Endodermal cell (in vitro differentiated cells): ENCODE measurements at places on chromosomes 7 and 10. TPM values are rescaled to one million over a fixed set of nuclear protein-coding genes. Genes with fewer than 3 reads are reported as not detected.

- no peaks in the 10 kb centered on the region for H3K4me1 ChIP-seq
- no peak overlapping the region for H3K4me3 ChIP-seq
- H3K27me3 ChIP-seq: no peaks in the 10 kb centered on the region
Measured at GRCh38 chr10:74329873-74330272, 178.9 kb downstream of the ADK start.

DNA sequence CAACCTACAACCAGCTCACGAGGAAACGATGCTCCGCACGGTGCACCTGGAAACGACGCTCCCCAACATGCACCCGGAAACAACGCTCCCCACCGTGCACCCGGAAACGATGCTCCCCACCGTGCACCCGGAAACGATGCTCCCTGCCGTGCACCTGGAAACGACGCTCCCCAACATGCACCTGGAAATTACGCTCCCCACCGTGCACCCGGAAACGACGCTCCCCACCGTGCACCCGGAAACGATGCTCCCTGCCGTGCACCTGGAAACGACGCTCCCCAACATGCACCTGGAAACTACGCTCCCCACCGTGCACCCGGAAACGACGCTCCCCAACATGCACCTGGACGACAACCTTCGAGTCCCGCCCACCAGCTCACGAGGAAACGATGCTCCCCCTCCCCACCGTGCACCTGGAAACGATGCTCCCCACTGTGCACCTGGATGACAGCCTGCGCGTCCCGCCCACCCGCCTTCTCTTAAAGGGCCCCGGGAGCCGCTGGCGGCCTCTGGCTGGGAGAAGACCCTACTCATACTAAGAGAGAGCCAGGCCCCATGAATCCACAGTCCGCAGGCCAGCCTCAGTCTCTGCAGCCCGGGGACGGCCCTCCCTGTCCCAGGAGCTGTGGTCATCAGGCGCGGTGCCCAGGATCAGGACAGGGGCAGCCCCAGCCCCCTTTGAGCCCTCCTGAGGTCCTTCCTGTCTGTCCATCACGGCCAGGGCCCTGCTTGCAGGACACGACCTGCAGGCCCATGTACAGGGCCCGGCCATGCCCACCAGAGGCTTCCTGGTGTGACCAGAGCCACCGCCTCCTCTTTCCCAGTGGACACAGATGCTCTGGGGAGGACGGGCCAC is 98.3 kb downstream of the PDGFA start:
- no peaks in the 10 kb centered on the region for H3K27me3 ChIP-seq
- H3K36me3 ChIP-seq: no peaks in the 10 kb centered on the region
- no peak overlapping the region for H3K4me3 ChIP-seq
- DNase-seq: peak; percentile 56

GRCh38 chr10:30527623-30528428 is 93.8 kb downstream of the MAP3K8 start:
- H3K27me3 ChIP-seq: no peaks in the 10 kb centered on the region
- no peak overlapping the region for H3K27ac ChIP-seq
- DNase-seq: no peak
- no peaks in the 10 kb centered on the region for H3K4me1 ChIP-seq
- H3K4me3 ChIP-seq: no peak overlapping the region

FBXL13 gene
- total RNA-seq: 2.1 to 3.5 TPM (median 2.6 TPM) in 3 replicates

DNA sequence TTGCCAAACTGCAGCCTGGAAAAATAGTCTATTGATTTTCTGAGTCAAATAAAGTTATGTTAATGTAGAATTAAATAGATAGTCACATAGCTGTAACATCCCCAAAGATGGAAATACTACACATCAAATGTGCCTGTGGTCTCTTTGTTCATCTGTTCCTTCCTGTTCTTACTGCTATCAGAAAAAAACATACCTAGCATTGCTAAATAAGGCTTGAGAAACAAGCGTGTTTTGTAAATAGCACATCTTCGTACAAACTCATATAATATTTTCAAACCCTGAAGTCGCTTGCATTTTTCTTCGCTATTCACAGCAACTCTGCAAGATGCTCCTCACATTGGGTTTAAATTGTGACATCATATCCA is 116.1 kb downstream of the KLF6 start:
- H3K36me3 ChIP-seq: no peaks in the 10 kb centered on the region
- H3K4me3 ChIP-seq: no peak overlapping the region
- H3K4me1 ChIP-seq: no peaks in the 10 kb centered on the region
- H3K27ac ChIP-seq: no peak overlapping the region

DNA sequence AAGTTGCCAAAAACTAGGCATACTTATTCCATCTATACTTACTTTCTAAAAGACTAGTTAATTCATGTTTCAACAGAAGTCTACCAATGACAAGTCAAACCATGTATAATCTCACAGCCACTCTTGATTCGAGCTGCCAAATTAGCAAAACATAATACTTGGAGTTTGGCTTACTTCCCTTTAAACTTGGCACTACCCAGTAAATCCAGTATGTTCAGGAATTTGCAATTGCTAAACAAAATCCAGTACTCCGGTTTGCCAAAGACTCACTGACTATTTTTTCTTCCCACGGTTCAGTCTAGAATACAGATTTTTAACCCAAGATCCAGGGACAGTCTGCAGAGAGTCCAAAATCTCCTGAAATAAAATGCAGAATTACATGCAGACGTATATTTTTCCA is 4.6 kb downstream of the OAT start:
- H3K36me3 ChIP-seq: peaks cover 41% of the 10 kb centered on the region
- DNase-seq: no peak
- H3K27ac ChIP-seq: no peak overlapping the region
- H3K27me3 ChIP-seq: no peaks in the 10 kb centered on the region
- H3K4me1 ChIP-seq: no peaks in the 10 kb centered on the region
- H3K4me3 ChIP-seq: no peak overlapping the region

UMAD1 gene
- 9.7 and 10.1 TPM in 2 replicates for total RNA-seq

DNA sequence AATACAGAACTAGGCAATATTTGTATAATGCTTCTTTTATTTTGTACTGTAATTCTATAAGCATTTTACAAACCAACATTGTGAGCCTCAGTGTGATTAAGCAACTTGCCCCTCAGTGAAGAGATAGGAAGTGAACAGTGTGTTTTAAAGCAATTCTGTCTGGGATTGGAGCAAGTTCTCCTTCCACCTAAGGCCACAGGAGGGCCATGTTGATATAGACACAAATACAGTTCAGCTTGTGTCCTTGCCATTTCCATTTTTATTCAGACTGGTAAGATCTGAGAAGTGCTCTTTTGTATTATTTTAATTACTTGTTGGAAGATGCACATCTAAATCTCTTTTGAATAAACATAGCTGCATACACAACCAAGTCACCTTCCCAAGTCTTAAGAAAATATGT is 416.3 kb upstream of the COBL start:
- H3K36me3 ChIP-seq: no peaks in the 10 kb centered on the region
- H3K27ac ChIP-seq: no peak overlapping the region
- H3K4me3 ChIP-seq: no peak overlapping the region
- DNase-seq: no peak

- H3K36me3 ChIP-seq: no peaks in the 10 kb centered on the region
Measured at GRCh38 chr10:78458983-78459638, 425.4 kb downstream of the RPS24 start.

DNA sequence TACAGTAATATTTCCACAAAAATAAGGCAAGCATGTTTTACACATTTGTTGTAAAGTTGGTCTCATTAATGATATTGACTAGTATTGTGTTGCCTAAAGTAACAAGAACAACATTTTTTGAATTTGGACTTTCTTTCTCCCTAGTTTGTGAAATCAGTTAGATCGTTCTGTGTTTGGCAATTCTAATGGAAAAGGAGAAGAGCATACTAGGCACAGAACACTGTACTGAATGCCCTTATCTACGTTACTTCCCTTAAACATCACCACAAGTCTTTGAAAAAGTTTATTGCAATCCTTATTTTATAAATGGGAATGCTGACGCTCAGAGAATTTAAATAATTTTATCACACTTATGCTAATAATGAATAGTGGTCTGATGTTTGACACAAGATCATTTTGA is 372.2 kb downstream of the EXOC4 start:
- no peaks in the 10 kb centered on the region for H3K4me1 ChIP-seq
- no peak overlapping the region for H3K27ac ChIP-seq
- no peaks in the 10 kb centered on the region for H3K36me3 ChIP-seq
- no peaks in the 10 kb centered on the region for H3K27me3 ChIP-seq

SHH gene
- total RNA-seq: 0.99 and 1.5 TPM in 2 replicates

DNA sequence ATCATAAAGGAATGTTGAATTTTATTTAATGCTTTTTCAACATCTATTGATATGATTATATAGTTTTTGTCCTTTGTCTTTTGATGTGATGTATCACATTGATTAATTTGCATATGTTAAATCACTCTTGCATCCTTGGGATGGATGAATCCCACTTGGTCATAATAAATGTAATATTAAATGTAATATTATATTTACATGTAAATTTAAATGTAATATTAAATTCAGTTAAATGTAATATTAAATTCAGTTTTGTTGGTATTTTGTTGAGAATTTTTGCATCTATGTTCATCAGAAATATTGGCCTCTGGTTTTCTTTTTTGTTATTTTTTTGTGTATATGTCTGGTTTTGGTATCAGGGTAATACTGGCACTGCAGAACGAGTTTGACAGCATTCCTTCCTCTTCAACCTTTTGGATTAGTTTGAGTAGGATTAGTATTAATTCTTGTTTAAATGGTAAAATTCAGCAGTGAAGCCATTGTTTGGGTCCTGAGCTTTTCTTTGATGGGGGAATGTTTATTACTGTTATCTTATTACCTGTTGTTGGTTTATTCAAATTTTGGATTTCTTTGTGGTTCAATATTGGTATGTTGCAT is 37.8 kb downstream of the ABCA13 start:
- no peak overlapping the region for H3K4me3 ChIP-seq
- no peak overlapping the region for H3K27ac ChIP-seq
- H3K4me1 ChIP-seq: no peaks in the 10 kb centered on the region
- no peak for DNase-seq
- H3K27me3 ChIP-seq: no peaks in the 10 kb centered on the region
- H3K36me3 ChIP-seq: no peaks in the 10 kb centered on the region

GRCh38 chr7:111199643-111200042 is 108.7 kb downstream of the LRRN3 start:
- H3K27me3 ChIP-seq: no peaks in the 10 kb centered on the region
- no peaks in the 10 kb centered on the region for H3K36me3 ChIP-seq
- H3K4me3 ChIP-seq: no peak overlapping the region
- no peak for DNase-seq
- no peaks in the 10 kb centered on the region for H3K4me1 ChIP-seq

GRCh38 chr10:21943633-21944265 is 59.8 kb downstream of the DNAJC1 start:
- H3K27me3 ChIP-seq: no peaks in the 10 kb centered on the region
- H3K36me3 ChIP-seq: no peaks in the 10 kb centered on the region
- no peak overlapping the region for H3K27ac ChIP-seq
- no peak overlapping the region for H3K4me3 ChIP-seq
- H3K4me1 ChIP-seq: no peaks in the 10 kb centered on the region

DNA sequence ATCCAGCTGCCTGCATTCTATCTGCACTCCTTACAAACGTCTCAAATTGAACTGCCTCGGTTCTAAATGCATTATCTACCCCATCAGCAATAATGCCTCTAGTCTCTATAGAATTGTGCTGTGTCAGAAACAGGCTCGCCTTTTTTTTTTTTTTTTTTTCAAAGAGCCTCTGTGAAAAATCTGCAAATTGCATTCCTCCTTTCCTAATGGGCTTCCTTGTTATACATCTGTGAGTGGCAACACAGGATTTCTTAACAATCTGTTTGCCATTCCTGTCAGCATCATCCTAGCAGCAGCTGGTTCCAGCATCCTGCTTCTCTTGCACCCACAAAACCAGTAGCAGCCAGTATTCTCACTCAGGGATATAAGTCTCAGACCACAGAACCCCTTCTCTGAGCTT is 413.5 kb upstream of the SEMA3D start:
- no peaks in the 10 kb centered on the region for H3K36me3 ChIP-seq
- H3K27ac ChIP-seq: no peak overlapping the region
- H3K4me1 ChIP-seq: no peaks in the 10 kb centered on the region
- peak; percentile 46 for DNase-seq
- no peaks in the 10 kb centered on the region for H3K27me3 ChIP-seq
- H3K4me3 ChIP-seq: no peak overlapping the region

GRCh38 chr10:132477398-132478340 is 59.9 kb upstream of the INPP5A start:
- no peaks in the 10 kb centered on the region for H3K36me3 ChIP-seq
- no peak overlapping the region for H3K4me3 ChIP-seq
- H3K27ac ChIP-seq: no peak overlapping the region
- no peaks in the 10 kb centered on the region for H3K27me3 ChIP-seq
- no peaks in the 10 kb centered on the region for H3K4me1 ChIP-seq

- H3K4me1 ChIP-seq: no peaks in the 10 kb centered on the region
- no peak for DNase-seq
- H3K4me3 ChIP-seq: no peak overlapping the region
- H3K27me3 ChIP-seq: no peaks in the 10 kb centered on the region
Measured at GRCh38 chr7:42381161-42381560, 144.2 kb upstream of the GLI3 start.

DNA sequence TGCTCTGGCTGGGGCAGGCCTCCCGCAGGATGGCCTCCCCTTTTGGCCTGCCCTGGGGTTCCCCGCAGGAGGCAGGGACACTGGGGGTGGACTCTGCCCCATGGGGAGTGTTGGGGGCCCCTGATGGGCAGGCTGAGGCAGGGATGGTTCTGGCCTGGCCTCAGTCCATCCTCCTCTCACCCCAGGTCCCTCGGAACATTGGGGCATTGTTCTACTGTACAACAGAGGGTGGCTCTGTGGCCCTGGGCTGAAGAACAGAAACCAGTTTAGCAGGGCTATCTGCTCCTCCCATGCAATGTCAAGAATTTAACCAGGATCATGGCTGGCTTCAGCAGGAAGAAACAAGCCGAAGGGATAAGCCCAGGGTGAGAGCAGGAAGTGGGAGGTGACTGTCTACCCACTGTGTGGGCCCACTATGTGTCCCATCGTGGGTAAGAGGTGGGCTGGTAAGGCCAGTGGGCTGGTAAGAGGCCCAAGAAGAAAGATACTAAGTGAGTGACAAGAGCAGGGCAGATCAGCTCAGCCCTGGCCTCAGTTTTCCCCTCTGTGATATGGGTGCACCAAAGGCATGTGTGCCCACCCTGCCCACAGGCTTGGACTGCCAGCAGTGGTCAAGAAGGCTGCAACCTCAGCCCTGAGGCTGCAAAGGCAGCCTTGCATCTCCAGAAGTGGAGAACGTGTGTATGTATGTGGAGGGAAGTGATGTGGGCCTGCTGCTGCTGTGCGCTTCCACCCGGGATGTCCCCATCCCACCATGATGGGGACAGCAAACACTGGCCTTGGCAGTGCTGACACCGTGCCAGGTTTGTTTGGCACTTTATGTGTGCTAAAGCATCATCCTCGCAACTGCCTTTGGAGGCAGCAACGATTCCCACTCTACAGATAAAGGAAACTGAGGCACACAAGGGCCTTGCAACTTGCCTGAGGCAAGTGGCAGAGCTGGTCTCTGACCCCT is 138.9 kb downstream of the SH3PXD2A start:
- no peak overlapping the region for H3K27ac ChIP-seq
- H3K4me3 ChIP-seq: no peak overlapping the region
- DNase-seq: no peak
- H3K27me3 ChIP-seq: no peaks in the 10 kb centered on the region
- H3K4me1 ChIP-seq: no peaks in the 10 kb centered on the region

GRCh38 chr7:148882841-148883265 is 1.2 kb downstream of the EZH2 start:
- peak overlapping the region; percentile 99 for H3K27ac ChIP-seq
- H3K4me1 ChIP-seq: peaks cover 7% of the 10 kb centered on the region
- no peaks in the 10 kb centered on the region for H3K36me3 ChIP-seq
- no peaks in the 10 kb centered on the region for H3K27me3 ChIP-seq
- no peak for DNase-seq

GRCh38 chr7:68107968-68108367 is 1111.3 kb downstream of the TYW1 start:
- H3K36me3 ChIP-seq: no peaks in the 10 kb centered on the region
- no peaks in the 10 kb centered on the region for H3K27me3 ChIP-seq
- no peak overlapping the region for H3K4me3 ChIP-seq
- H3K4me1 ChIP-seq: no peaks in the 10 kb centered on the region
- no peak overlapping the region for H3K27ac ChIP-seq

SHOC2 gene
- 38.4 and 38.6 TPM in 2 replicates for total RNA-seq

SSBP1 gene
- total RNA-seq: 179 and 202 TPM in 2 replicates
